ENCODE measurements at places on chromosomes 12 and 14. TPM values are rescaled to one million over a fixed set of nuclear protein-coding genes. Genes with fewer than 3 reads are reported as not detected.

AP4S1 gene
- 3.2 TPM for total RNA-seq

KLRK1 gene
- not detected for total RNA-seq

GRCh38 chr14:102209224-102209966, 69.7 kb downstream of the WDR20 start:
- DNase-seq, result no peak

- DNase-seq, result no peak
These were observed 80.9 kb downstream of the SYNE2 start for GRCh38 chr14:63933711-63934110.

DNA sequence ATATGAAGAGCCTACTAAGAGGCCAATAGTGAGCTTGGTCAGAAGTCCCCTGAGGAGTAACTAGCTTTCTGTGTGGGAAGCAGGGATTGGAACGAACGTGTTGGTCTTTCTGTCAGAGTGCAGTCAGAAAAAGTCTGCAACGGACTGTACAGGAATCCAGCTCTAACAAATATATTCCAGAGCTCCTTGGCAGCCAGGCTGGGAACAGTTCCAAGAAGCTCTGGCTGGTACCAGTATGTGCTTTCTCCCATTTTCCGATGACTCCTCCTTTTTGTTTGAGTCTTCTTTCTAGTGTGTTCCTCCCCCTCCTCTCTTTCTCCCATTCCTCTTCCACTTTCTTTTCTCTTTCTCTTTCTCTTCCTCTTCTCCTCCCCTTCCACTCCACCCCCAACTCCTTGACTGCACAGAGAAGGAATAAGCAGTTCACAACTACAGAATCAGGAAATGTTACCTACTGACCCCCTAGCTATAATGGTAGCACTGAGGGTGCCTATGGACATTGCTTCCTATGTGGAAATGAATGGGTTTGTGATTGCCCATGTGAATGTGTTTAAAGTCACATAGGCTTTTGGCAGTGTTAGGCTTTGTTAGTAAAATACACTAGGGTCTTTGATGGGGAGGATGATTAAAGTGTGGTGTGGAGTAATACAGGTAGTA, 59.9 kb downstream of the TTLL5 start:
- DNase-seq, result peak; percentile 26
